Psoas muscle (tissue), 8 donors: ENCODE measurements at places on chromosomes 6 and 20. TPM values are rescaled to one million over a fixed set of nuclear protein-coding genes. Genes with fewer than 3 reads are reported as not detected.

DNA sequence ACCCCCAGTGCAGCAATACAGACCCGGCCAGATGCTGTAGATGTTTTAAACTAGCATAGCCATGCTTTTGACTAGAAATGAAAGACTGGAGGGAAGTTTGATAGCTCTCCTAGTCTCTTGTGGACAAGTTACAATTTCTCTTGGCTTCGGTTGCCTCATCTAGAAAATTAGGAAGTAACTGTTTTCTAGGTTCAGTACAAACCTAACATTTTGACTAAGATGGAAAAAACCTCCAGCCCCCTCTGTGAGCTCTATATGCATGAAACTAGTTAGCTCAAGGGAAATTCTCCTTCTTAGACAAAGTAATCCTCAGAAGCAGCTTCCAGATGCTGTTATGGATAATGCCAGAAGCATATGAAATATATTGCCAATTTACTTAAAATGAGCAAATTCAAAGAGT, 86.6 kb downstream of the RNF144B start:
- no peak for DNase-seq

DNA sequence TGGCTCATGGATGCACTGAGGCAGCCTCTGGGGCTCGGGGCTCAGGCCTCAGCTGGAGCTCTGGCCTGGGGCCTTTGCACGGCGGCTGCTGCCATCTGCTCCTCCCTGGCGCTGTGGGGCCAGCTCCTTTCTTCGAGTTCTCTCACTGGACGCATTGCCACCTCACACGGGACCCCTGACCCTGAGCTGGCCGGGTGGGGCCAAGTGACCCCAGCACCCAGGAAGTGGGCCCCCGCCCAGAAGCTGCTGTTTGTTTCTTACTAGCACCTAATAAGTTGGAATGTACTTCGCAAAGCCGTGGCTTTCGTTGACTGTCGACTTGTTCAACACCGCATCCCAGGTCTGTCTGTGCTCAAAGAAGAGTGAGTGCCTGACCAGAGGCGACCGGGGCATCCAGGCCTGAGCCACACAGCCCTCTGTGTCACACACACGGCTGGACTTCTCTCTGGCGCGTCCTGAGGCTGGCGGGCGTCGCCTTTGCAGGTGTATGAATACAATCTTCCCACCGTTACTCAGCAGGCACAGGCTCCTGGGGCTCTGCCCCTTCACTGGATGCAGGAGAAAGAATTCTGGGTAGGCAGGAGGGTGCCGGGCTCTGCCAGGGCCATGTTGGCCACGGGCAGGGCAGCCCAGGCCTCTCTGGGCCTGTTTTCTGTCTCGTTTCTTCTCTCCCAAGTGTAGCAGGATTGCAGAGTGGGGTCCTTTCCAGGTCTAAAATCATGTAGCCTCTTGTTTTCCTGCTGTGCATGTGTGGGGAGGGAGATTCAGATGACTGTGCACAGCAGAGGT, 112.9 kb downstream of the DLL1 start:
- DNase-seq: no peak

GRCh38 chr6:38064431-38064830, 244.9 kb downstream of the ZFAND3 start:
- DNase-seq: no peak

PNPLA1 gene
- total RNA-seq: not detected

DNA sequence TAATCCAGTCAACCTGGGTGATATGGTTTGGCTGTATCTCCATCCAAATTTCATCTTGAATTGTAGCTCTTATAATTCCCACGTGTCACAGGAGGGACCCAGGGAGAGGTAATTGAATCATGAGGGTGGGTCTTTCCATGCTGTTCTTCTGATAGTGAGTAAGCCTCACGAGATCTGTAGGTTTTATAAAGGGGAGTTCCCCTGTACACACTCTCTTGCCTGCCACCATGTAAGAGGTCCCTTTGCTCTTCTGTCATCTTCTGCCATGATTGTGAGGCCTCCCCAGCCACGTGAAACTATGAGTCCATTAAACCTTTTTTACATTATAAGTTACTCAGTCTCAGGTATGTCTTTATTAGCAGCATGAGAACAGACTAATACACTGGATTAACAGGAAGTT, 19.5 kb downstream of the GSTA3 start:
- no peak for DNase-seq
